ENCODE measurements at places on chromosomes 7 and 10.

DNA sequence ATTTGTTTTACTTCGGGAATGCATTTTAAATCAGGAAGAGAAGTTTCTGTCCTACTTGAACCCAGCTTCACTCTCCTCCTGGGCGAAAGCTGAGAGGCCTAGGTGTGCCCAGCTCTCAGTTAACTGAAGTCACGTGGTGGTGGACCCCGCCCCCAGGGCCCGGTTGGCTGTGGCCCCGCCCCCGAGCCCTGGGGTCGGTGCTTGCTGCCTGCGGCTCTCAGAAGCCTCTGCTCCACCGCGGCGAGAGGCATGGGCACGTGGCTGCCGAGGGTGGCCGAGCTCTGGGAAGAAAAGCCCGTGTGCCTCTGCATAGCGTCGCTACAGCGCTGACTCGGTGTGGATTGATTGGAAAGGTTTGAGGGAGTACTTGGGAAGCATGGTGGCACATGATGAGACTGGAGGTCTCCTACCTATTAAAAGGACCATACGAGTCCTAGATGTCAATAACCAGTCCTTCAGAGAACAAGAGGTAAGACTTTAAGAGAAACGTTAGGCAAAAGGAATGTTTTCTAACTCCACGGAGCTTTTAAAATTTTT is 34.1 kb downstream of the NET1 start:
- peak; percentile 92 for DNase-seq

DNA sequence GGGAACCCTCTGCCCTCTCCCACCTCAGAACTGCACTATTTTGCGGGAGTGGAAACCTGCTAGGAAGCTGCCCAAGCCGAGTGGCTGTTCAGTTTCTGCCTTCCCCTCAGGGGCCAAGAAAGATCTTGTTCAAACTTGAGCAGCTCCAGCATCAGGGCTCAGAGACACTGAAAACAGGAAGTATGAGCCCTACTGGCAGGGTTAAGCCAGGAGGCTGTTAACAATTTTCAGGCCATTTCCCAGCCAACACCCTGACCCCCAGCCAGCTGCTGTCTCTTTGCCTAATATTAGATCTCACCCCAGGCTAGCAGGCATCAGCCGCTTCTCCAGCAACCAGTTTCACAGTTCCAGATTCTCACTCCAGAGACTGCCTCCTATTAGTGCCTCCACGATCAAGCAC is 9.2 kb downstream of the PLAU start:
- peak; percentile 87 for DNase-seq

DNA sequence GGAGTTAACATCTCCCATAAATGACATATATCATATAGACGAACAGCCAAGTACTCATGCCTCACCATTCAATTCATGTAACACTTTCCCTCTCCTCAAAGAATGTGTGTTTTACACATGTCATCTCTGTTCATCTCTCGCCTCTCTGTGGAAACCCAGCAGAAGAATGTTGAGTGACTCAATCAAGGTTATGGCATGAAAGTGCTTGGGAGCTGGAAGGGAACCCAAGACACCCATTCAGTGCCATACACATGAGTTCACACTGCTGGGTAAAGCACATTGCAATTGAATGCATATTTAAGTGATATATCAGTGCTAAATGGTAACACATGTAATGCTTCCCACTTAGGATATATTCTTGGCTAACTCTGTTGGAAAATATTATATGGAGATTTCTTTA is 322.9 kb downstream of the PTEN start:
- DNase-seq = no peak

- DNase-seq = no peak
These were observed 3.2 kb downstream of the IDI2 start for GRCh38 chr10:1022413-1022812.

GRCh38 chr7:50145801-50146338 is 52.8 kb upstream of the ZPBP start:
- no peak for DNase-seq

All from KBM-7 (cell line).